H1 (cell line): ENCODE measurements at places on chromosomes 7 and 10. TPM values are rescaled to one million over a fixed set of nuclear protein-coding genes. Genes with fewer than 3 reads are reported as not detected.

- DNase-seq: no peak
- H3K27ac ChIP-seq: no peak overlapping the region
- no peaks in the 10 kb centered on the region for H3K27me3 ChIP-seq
- H3K4me1 ChIP-seq: no peaks in the 10 kb centered on the region
- H3K36me3 ChIP-seq: no peaks in the 10 kb centered on the region
- H3K4me3 ChIP-seq: no peak overlapping the region
Measured at GRCh38 chr10:2121929-2122328, 384.6 kb upstream of the ADARB2 start.

DNA sequence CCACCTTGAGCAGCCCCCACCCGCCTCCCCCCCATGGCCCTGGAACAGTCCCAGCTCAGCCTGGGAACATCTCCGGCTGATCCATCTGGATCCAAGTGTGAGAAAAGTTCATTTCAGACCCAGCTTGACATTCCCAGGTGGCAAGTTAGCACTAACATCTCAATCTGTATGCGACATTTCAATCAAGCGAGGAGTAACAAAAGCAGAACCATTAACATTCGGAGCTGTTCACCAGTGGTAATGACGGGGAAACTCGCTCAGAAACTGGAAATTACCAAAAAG is 65.4 kb downstream of the PAX2 start:
- no peaks in the 10 kb centered on the region; the same call in 1 of the 2 replicates for H3K27me3 ChIP-seq
- H3K27ac ChIP-seq: no peak overlapping the region
- H3K4me1 ChIP-seq: no peaks in the 10 kb centered on the region
- DNase-seq: no peak
- no peaks in the 10 kb centered on the region for H3K36me3 ChIP-seq

DNA sequence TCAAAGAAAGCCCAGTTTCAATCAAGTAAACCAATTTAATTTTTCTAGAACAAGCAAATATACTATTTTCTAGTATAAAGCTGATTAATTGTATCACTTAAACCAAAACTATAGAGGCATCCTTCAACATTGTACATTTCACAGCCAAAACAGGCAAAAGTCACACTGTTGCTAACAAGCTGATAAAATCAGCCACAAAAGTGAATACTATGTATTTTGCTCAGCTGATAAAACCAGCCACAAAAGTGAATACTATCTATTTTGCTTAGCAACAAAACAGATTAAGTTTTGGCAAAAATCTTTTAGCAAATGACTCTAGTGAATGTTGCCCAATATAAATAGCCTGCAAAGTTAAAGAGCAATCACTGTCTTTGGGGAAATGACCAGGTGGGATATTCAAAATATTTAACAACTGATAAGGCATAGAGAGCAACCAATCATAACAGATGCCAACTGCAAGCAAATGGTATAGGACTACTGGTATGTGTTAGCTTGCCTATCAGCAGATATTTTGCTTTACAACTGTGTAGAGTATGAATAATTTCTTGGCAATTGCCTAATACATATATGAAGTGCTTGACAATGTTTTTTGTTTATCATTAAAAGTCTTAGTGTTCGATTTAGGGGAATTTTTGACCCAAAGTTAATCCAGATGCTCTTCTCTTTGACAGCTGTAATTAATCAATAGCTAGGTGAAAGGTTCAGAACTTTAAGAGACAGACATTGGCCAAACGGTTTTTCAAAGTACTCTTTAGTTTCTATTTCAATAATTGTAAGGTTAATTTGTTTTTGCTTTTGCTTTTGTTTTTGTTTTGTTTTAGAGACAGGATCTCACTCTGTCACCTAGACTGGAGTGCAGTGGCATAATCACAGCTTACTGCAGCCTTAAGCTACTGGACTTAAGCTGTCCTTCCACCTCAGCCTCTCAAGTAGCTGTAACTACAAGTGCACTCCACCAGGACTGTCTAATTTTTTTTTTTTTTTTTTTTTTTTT is 44.4 kb upstream of the SP4 start:
- no peak overlapping the region for H3K27ac ChIP-seq

GRCh38 chr7:15751191-15751701 is 64.8 kb upstream of the MEOX2 start:
- H3K4me1 ChIP-seq: no peaks in the 10 kb centered on the region
- no peak overlapping the region for H3K27ac ChIP-seq
- no peaks in the 10 kb centered on the region for H3K27me3 ChIP-seq
- no peak overlapping the region for H3K4me3 ChIP-seq
- no peak for DNase-seq
- no peaks in the 10 kb centered on the region for H3K36me3 ChIP-seq

DNA sequence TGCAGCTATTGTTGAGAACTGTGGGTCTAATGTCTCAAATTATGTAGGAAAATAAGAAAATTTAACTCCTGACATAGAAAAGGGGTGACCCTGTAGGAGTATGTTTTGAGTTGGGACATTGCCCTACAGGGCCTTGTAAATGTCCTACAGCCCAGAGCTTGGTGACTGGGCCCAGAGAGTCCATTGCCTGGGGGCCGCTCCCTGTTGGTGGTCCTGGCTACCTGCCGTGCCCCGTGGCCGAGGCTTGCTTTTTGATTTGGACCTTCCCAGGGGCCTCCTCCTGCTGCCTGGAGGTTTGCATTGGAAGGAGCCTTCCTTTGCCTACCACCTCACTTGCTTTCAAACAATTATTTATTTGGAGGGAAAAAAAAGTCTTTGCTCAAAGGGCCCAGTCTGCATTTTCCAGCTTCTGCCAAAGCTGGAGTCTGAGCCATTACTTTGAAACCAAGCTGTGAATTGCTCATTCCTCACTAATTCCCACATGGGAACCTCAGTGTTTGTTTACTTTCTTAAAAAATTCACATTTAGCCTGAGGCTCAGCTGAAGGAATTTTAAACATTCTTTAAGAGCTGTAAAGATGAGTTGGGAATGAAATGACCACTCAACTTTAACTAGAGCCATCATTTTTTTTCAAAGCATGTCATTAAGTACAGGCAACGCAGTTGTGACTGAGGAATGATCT is 355.0 kb downstream of the GLRX3 start:
- no peak for DNase-seq
- no peaks in the 10 kb centered on the region for H3K27me3 ChIP-seq
- H3K4me3 ChIP-seq: no peak overlapping the region
- H3K36me3 ChIP-seq: no peaks in the 10 kb centered on the region
- no peak overlapping the region for H3K27ac ChIP-seq

GRCh38 chr10:108411206-108411605 is 1246.7 kb upstream of the SORCS1 start:
- no peaks in the 10 kb centered on the region for H3K36me3 ChIP-seq
- no peaks in the 10 kb centered on the region for H3K27me3 ChIP-seq
- H3K27ac ChIP-seq: no peak overlapping the region
- H3K4me1 ChIP-seq: no peaks in the 10 kb centered on the region
- no peak for DNase-seq
- H3K4me3 ChIP-seq: no peak overlapping the region

DNA sequence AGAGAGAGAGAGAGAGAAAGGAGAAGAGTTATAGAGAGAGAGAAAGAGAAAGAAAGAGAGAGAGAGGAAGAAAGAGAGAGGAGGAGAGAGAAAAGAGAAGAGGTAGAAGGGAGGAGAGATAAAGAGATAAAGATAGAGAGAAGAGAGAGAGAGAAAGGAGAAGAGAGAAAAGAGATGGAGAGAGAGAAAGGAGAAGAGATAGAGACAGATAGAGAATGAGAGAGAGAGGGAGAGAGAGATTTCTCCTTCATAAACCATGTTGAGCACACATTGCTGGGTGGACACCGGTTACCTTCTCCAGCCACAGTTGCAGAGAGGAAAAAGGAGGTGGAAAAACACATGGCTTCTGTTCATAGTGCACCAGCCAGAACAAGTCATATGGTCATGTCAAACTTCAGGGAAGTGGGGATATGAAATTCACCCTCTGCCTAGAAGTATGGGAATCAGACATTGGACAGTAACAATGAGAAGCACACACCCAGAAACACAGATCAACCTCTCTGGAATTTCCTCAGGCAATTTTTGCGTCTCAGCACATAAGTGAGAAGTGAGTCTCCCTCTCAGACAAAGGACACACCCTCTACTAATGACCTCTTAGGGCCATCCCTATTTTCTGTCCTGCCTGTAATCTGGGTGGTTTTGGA is 172.5 kb upstream of the SVIL start:
- H3K27ac ChIP-seq: no peak overlapping the region
- H3K27me3 ChIP-seq: no peaks in the 10 kb centered on the region
- no peaks in the 10 kb centered on the region for H3K4me1 ChIP-seq
- no peaks in the 10 kb centered on the region for H3K36me3 ChIP-seq

DNA sequence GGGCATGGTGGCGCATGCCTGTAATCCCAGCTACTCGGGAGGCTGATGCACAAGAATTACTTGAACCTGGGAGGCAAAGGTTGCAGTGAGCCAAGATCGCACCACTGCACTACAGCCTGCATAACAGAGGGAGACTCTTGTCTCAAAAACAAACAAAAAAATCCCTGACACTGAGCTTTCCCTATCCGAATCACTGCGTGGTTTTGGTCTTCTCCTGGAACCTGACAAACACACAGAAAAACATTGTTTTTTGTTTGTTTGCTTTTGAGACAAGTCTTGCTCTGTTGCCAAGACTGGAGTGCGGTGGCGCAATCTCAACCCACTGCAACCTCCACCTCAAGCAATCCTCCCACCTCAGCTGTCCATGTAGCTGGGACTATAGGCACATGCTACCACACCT is 50.4 kb upstream of the PTPRN2 start:
- no peak overlapping the region for H3K4me3 ChIP-seq
- H3K36me3 ChIP-seq: peaks cover 35% of the 10 kb centered on the region
- no peak overlapping the region for H3K27ac ChIP-seq
- no peak for DNase-seq
- H3K27me3 ChIP-seq: no peaks in the 10 kb centered on the region
- H3K4me1 ChIP-seq: no peaks in the 10 kb centered on the region

The GPR15LG gene
- not detected in 2 replicates for polyA plus RNA-seq

The NFE2L3 gene
- 27.6 and 76.5 TPM in 2 replicates for polyA plus RNA-seq

The GNAT3 gene
- polyA plus RNA-seq: not detected in 2 replicates

The C10orf67 gene
- polyA plus RNA-seq: 0.03 and 0.05 TPM in 2 replicates

The SFRP5 gene
- polyA plus RNA-seq: 5.9 and 8.6 TPM in 2 replicates

The MACC1 gene
- polyA plus RNA-seq: 1.2 and 2.0 TPM in 2 replicates
